NCI-H446 (cell line): ENCODE measurements at places on chromosomes 3 and 15.

DNA sequence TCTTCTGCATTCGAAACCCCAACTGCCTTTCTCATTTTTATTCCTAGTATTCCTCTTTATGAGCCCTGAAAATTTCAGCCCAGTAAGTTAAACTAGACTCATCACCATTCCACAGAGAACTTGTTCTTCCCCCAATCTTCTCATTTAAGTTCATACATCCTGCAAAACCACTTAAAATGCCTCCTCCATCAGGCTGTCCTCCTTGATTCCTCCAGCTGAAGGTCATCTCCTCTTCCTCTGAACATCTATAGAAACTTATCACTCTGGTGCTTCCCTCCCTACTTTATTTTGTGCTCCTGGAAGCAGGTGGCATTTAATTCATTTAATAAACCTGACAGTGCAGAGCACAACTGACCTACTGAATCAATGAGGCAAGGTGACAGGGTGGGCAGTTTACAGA is 38.3 kb downstream of the VGLL4 start:
- no peak for DNase-seq

- no peak for DNase-seq
Measured at GRCh38 chr3:139957844-139958243, 22.9 kb downstream of the CLSTN2 start.

GRCh38 chr3:159650726-159651125 is 337.9 kb upstream of the IL12A start:
- no peak for DNase-seq

DNA sequence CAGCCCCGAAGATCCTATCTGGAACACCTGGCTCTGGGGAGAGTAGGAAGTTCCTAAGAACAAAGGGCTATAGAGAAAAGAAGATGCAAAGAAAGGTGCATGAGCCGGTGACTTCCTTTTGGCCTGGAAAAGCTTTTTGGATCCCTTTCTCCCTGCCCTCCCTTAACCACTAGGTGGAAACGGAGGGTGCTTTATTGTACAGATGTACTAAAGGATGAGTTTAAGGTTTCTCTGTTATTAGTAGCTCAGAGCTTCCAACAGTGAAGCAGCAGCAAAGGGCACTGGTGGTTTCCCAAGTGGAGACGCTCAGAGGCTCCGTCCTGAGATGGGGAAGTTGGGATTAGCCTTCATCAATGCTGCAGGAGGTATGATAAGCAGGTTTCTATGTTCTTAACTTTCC is 5.9 kb upstream of the ADGRG7 start:
- DNase-seq: no peak

GRCh38 chr3:186922224-186922623 is 8.1 kb upstream of the ST6GAL1 start:
- no peak for DNase-seq

GRCh38 chr15:39040861-39041260 is 476.2 kb upstream of the RASGRP1 start:
- no peak for DNase-seq

DNA sequence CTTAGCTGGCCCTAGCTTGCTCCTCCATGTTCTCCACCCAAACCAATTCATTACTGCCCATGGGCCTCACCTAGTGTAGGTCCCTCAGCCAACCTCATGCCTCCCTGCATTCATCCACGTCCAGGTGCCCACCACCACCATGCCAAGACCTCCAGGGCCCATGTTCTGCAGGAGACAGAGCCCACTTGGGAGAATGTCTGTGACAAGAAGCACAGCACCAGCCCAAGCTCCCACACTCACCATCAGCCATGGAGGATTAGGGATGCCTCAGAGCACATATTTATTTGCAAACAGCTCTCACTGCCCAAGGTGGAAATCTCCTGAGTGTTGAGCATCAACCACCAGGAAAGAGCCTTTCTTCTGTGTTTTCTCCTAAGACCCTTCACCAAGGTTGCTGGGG is 43.4 kb upstream of the ACAN start:
- no peak for DNase-seq

DNA sequence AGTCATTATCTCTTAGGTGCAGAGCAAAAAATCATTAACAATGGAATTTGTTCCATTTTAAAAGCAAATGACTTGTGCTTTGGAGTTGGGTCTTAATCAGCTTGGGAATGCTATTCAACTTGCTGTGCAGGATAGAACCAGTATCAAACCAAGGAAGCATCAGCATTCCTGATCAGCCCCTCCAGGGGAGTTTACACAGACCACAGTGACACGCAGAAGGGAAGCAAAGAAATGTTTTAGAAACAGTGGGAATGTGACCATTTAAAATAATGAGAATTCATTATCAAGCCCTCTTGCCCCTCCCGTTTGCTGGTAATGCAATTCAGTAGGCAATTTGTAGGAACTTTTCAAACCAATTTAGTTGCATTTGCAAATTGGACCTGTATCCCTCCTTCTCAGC is 155.1 kb downstream of the LRTM1 start:
- DNase-seq: no peak
